ENCODE measurements at places on chromosomes 5 and 9.
A peak's percentile ranks its signal among the peaks of the same experiment; 100 is the strongest.

DNA sequence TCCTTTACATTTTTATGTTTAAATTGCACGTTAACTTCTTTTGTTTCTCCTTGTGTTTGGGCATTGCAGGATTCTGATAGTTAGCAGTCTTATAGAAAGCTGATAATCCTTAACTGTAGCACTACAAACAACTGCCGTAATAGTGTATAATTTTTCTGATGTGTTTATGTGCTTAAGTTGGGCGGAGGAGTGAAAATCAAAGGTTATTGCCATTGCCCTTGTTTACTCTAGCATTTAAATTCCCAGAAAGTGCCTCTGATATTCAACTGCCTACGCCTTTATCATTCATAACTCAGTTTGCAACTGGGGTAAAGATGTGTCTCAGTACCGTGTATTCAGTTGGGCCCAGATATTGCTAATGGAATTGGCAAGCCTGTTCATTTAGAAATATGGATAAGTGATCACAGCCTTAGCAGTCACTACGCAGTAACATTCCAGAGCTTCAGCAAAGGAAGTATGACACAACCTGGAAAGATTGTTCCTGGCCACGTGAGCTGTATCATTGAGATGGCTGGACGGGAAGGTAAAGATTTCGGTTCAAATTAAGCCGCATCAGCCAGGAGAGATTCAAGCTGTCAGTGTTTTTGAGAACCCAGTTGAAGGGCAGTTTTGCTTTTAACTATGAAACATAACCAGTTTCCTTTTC lies 28.1 kb upstream of the LRRTM2 start:
- DNase-seq: peak; percentile 78

GRCh38 chr5:82234885-82235284 lies 43.3 kb downstream of the RPS23 start:
- no peak for DNase-seq

DNA sequence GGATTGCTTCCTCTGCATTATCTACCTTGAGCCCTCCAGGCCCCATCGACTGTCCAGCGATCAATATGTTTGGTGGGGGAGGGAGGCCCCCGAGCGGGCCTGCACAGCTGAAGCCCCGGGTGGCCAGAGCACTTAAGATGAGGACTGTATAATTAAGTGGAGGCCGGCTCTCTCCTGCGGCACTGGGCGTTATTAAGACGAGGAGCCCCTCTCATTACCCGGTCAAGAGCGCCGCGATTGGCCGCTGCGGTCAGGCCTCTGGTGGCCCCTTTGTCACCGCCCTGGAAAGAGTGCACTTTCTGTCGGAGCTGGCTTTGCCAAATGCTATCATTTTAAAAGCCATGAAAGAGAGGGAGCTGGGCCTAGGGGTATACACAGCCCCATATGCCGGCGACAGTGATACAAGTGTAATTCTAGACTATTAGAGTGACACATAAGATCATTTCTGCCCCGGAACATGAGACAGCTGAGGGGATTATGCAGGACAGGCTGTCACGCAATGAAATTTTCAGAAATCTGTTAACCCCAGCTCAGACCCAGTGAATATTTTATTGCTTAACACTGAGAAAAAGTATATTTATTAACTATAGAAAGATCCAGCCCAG lies 106.3 kb upstream of the IRX1 start:
- no peak for DNase-seq

GRCh38 chr5:154166901-154167791 lies 23.4 kb upstream of the GALNT10 start:
- no peak for DNase-seq

DNA sequence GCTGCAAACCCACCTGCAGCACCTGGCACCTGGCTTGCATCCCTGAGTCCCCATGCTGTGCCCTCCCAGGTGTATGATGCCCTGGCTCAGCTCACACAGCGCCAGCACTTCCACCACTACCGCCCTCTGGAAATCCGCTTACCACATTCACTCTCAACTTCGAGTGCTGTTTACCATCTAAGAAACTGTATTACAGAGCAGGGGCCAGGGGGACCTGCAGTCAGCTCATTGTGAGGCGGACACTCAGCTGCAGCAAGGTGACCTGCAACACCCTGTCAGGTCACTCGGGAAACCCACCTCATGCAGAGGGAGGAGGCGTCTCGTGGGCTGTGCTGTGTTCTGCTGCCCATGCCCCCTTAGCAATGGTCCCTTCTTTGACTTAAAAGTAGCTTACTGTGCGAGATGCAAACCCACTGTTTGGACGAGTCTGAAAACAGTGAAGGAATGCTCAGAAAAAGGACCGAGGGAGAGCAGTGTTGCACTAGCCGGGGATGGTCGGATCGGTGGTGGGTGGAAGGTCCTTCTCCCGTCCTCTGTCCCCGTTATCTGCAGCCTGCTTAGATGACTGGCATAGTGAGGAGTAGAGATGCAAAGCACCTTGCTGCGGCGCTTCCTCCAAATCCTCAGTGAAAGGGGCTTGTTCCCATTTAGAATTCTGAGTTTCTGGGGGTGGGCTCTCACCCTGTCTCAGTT lies 55.2 kb upstream of the CTSL start:
- no peak for DNase-seq

GRCh38 chr5:137498301-137498735 lies 808 bp downstream of the SPOCK1 start:
- no peak for DNase-seq

DNA sequence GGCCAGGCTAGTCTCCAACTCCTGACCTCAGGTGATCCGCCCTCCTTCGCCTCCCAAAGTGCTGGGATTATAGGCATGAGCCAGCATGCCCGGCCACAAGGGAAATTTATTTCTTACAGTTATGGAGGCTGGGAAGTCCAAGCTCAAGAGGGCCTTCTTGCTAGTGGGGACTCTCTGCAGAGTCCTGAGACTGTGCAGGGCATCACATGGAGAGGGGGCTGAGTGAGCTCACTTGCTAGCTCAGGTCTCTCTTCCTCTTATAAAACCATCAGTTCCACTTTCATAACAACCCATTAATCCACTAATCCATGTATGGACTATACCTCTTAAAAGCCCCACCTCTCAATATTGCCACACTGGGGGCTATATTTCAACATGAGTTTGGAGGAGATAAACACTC lies 5.1 kb upstream of the SPIN1 start:
- no peak for DNase-seq

GRCh38 chr5:151075698-151076331 lies 5.0 kb downstream of the TNIP1 start:
- DNase-seq: peak; percentile 61

GRCh38 chr9:16085167-16085726 lies 532.4 kb downstream of the CCDC171 start:
- DNase-seq: no peak

DNA sequence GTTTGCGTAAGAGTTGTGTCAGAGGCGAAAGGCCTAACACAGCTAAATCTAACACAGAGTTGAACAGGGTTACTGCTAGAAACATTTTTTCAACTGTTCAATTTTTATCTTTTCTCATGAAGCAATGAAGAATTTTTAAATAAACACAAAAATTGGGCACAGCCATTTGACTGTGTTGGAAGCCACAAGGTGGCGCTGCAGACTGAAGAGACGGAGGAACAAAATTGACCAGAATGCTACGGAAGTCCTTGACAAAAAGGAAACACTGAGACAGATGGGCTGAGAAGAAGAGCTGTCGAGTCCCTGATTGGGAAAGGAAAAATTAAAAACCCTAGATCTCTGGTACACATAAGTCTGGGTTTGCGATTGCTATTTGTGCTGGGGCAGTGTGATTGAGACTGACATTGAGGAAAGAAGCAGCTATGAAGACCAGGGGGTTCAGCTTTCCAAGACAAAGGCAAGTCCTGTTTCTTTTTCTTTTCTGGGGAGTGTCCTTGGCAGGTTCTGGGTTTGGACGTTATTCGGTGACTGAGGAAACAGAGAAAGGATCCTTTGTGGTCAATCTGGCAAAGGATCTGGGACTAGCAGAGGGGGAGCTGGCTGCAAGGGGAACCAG lies at the start of gene PCDHB9:
PCDHB9 (plus strand) TSS at position 265 of the 616 bp plus-strand sequence; CDS start at position 423, 158 bp downstream.
- DNase-seq: peak; percentile 8

All from IMR-90 (cell line).